ENCODE measurements at places on chromosomes 16 and 17.
A peak's percentile ranks its signal among the peaks of the same experiment; 100 is the strongest.

DNA sequence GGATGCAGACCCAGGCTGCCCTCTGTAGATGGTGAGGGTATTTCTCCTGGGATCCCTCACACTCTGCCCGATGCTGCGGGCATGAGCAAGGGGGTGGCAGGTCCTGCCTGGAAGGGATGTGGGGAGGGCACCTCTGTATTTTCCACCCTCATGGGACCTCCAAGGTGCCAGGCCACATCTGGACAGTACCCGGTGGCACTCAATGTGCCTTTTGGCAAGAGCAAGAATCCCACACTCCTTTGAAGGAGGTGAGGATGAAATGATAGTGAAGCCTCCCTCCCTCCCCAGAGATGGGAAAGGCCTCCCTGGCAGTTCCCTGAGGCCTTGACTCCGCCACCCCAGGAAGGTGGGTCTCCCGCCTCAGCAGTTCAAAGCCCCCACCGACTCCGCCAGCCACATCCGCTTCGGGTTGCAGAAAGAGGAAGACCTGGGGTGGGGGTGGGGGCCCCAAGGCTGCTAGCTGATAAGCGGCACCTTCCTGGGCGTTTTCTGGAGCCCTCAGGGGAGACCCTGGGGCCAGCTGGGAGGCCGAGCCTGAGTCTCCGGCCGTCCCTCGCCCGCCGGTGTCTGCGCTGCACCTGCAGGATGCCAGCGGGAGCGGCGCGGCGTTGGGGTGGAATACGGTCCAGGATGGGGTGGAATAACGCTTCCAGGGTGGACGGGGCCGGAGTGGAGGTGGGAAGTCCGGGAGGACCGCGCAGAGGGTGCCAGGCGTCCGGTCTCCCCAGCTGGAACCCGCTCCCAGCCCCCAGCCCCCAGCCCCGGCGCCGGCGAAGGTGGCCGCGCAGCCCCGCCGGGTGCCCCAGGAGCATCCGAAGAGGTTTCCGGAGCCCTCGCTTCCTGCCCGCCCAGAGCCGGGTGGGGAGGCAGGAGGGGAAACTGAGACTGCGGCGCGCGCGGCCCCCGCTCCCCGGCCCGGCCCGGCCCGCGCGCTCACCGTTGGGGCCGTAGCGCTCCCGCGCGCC lies 718 bp downstream of the ATP2A3 start:
- DNase-seq: no peak

DNA sequence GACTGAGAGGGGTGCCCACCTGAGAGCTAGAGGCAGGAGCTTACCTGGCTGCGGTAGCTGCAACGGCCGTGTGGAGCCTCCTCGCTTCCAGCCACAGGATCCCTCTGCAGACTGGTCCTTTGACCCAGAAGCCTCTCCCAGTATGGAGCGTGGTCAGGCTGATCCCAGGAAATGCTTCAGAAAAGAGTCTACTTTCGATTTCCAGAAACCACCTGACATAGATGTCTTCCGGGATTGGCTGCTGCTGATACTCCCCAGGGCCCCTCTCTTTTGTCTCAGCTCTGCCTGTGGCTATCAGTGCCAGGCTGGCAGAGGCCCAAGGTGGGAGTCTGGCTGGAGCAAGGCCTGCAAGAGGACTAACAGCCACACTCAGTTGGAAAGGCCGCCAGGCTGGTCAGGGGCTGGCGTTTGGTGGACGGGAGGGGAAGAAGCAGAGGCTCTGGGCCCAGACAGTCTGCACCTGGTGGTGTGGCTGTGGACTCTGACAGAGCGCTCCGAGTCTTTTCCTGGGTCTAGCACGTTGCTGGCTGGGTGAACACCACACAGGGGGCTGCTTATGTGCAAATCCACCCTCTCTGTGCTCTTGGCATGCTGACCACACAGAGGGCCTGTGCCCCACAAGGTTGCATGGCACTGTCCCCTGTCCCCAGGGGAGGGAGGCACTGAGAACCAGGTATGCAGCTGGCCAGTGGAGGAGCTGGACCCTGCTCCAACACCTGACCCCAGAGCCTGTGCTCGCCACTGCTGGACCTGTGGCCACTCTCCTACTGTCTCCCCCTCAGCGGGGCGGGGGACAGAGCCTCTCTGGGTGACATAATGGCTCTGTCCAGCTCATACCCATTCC lies at the start of gene LGALS3BP:
TSS of gene LGALS3BP (minus strand) at position 144 of the 844 bp plus-strand sequence. CDS start 2,732 bp downstream, outside the sequence.
- peak; percentile 39 for DNase-seq

GRCh38 chr17:61393904-61394629 lies 5.6 kb upstream of the TBX2 start:
- peak; percentile 50 for DNase-seq

GRCh38 chr16:10949424-10949970 lies 5.1 kb downstream of the CLEC16A start:
- peak; percentile 26 for DNase-seq

DNA sequence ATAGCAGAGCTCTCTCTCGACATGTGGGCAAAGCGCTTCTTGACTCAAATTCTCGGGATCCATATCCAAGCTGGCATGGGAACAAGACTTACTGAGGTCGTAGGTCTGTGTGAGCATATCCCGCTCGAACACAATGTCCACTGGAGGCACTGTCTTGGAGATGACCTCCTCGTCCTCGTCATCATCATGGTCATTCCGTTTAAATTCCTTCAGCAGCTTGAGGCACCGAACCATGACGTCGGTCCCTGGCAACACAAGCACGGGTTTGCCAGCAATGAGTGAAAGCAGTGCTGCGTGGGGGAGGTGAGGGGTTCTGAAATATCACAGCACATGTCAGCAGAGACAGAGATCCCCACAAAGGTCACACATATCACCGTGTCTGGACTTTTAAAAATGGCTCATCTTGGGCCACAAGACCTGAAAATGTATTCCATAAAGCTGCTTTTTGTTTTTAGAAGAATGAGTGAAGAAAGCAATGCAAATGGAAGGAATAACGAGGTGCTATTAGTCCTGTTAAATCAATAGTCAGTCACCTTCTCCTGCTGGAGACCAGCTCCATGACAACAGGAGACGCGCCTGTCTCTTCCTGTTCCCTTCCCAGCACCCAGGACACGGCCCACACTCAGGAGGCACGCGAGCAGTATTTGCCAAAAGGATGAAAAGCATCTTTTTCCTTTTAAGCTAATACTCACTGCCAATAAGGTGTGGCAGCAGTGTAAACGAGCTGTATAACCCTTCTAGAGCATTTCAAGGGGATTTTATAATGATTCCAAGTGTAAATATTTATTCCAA lies 37.9 kb downstream of the GTF3C1 start:
- no peak for DNase-seq

DNA sequence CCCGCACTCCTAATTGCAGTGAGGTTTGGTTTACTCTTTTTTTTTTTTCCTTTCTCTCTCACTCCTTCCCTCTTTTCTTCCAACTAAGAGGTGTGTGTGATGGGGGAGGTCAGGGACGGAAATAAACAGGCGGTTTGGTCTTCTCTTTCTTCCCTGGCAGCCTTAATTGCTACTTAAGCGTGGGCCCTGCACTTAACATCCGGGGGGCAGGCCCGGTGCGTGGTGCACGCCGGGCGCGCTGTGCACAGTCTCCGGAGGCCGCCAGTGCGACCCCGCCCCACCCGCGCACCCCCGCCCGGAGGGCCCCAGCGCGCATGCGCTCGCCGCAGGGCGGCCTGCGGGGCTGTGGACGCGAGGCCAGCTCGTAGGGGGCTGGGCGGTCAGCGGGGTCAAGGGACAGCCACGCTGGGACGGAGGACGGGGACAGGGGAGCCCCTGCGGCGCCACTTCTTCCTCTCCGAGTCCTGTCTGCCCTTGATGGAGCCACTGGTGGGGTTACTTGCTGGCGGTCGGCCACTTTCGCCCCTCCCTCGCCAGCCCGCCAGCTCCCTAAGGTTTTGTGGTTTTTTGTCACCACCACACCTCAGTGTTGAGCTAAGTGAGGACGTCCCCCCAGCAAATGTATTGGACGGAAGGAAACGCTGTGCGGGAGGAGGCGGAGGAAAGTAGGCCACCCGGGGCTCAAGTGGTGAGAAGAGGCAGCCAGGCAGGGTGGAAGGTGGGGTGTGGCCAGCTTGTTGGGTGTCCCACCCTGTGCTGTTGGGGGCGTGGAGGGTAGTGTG lies 120.9 kb downstream of the MRM1 start:
- peak; percentile 42 for DNase-seq

- no peak for DNase-seq
These were observed 59.4 kb downstream of the RGS9 start for GRCh38 chr17:65196617-65197016.

- DNase-seq: no peak
These were observed 96.5 kb downstream of the GOSR1 start for GRCh38 chr17:30573603-30574175.

GRCh38 chr17:21029036-21029435 lies 13.8 kb downstream of the USP22 start:
- peak; percentile 97 for DNase-seq

GRCh38 chr16:4994719-4995434 lies 36.7 kb downstream of the SEC14L5 start:
- DNase-seq: peak; percentile 15

- DNase-seq: no peak
These were observed 239.8 kb upstream of the CCL2 start for GRCh38 chr17:34015253-34015652.

- DNase-seq: peak; percentile 87
These were observed 143.9 kb downstream of the KCNJ2 start for GRCh38 chr17:70313086-70313852.

DNA sequence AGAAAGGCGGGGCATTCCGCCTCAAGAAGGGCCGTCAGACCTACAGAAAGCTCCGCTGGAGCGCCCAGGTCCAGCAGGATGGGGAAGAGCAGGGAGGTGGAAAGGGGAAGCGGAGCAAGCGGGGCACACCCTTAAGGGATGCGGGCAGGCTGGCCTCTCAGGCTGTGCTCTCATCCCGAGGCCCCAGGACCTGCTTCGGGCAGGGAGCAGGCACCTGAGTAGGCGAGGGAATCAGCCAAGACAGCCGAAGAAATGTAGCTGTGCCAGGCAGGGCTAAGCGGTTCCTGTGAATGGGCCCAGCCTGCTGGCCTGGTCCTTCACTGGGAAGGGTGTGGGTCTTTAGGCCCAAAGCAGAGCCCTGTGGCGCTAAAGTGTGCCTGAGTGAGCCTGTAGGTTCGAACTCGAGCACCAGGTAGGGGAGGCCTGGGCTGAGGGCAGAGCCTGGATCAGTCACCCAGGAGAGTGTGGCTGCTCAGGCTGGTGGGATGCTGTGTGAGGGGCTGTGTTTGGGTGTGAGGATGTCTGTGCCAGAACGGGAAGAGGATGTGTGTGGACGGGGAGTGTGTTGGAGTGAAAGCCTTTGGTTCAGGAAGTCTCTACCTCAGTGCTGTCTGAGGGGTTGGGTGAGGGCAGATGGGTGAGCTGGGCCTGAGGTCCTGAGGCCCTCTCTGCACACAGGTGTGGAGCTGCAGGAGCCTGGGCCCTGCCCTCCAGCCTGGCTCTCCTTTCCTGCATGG lies 3.3 kb downstream of the TBX4 start:
- no peak for DNase-seq

DNA sequence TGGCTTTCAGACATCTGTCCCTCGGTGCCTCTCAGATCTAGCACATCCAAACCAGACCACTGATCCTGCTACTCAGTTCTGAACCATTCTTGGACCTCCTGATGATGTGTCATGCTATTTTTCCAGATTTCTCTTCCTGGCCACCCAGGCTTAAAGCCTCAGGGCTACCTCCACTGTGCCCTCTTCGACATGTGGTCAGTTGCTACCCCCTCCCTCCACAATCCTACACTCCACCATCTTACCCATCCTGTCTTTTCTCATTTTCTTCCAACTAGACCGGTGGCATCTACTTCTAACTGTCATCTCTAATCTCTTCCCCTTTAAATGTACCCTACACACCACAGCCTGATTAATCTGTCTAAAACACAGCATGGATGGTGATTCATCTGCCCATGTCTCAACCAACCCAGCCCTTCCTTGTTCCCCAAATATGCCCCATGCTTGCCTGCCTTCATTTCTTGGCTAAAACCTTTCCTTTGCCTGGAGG lies 478.6 kb downstream of the SLC39A11 start:
- peak; percentile 83 for DNase-seq

DNA sequence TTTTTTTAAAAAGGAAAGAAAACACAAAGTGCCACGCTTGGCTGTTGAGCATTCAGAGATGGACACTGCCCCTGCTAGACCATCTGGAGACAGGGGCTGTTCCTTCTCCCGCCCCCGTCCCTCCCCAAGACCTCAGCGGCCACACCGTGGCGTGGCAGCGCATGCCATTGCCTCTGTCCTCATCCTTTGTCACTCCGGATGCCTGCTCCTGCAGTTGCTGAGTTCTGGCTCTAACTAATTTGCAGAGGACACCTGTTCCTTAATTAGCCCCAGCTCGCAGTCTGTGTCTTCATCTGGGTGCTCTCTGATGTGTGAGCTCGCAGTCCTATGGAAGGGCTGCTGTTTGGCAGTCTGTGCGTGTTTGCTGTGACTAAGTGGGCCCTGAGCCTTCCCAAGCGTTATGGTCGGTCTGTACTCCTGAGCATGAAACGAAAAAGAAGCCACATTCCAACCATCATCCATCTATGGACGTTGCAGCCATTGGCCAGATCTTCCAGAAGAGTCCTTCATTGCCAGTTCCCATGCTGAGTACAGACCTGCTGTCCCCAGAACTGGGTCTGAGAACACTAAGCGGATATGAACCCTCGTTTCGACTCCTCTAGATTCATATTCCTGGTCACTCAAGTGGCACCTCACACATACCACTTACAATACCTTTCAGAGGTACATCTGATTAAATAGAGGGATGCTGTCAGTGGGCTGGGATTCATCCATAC lies 40.9 kb upstream of the NAT9 start:
- DNase-seq: no peak

DNA sequence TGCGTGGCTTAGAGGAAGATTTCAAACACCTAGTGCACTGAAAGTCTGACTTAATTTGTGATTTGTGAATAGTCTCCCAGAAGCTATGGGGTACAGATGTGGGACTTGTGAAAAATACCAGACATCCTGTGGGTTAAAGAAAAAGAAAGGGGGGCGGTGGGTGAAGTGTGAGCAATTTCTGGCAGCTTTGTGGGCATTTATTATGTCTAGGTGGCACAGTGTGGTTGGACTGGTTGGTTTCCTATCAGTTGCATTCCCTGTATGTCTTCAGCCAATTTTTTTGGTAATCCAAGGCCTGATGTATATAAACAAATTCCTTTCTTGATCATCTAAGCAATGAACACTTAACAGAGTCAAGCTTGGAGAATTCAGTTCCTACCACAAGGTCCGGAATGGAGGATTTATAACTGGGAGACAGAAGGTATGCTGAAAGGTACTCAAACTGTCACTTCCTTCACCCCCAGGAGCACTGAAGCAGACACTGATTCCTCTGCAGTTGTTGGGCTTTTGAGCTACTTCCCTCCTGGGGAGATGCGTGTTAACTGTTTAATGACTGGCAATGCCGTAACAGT lies 211.6 kb downstream of the WWOX start:
- DNase-seq: no peak
